ENCODE measurements at places on chromosomes 11 and 22.

GRCh38 chr11:61855939-61856680 is 28.0 kb downstream of the FADS2 start:
- DNase-seq = no peak

DNA sequence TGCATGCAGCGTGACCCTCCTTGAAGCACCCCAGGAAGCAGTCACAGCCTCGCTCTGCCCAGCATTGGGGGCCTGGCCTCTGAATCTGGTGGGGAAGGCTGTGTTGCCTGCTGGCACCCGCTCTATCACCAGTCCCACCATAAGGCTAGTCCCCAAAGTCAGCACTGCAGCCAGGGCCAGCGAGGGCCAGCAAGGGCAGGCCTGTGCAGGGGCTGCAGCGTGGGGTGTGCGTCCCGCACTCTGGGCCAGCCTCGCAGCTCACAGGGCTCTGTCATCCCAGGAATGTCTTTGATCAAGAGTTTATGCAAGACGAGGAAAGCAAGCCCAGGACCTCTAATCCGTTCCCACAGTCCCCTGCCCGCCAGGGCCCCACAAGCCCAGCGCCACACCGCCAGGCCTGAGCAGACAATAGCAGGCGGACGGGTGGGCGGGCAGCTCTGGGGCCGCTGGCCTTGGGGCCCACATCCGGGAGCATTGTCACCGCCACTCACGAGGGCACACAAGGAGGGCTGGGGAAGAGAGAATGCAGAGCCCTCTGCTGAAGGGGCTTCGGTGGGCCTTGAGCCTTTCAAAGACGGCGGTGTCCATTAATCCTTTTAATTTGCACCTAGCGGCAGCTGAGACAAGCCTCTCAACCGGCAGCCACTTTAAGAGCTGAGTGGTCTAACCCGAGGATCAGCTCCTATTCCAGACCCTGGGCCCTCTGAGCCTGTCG is 17.1 kb downstream of the LTO1 start:
- DNase-seq = no peak

- no peak for DNase-seq
These were observed 3.5 kb upstream of the RAB1B start for GRCh38 chr11:66264914-66265313.

DNA sequence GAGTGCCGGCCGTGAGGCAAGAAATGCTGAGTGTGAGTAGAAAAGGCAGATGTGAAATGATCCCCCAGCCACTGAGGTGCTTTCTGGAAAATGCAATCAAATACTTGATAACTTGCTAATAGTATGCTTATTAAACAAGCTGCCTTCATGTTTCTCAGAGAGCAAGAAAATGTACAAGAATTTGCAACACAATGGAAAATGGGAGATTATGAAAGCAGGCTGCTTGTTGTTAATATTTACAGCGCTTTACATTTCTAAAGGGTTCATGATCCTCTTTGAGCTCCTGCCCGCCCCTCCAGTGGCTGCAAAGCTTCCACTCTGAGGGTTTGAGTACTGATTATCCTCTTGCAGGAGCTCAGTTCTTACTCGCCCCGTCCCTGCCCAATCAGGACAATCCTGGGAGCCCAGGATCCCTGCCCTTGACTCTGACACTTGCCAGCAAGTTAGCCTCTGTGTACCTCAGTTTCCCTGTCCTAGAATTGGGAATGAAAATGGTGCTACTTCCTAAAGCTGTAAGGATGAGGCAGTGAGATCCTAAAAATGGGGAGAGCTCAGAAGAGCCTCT is 645.1 kb downstream of the TBC1D22A start:
- DNase-seq = no peak

DNA sequence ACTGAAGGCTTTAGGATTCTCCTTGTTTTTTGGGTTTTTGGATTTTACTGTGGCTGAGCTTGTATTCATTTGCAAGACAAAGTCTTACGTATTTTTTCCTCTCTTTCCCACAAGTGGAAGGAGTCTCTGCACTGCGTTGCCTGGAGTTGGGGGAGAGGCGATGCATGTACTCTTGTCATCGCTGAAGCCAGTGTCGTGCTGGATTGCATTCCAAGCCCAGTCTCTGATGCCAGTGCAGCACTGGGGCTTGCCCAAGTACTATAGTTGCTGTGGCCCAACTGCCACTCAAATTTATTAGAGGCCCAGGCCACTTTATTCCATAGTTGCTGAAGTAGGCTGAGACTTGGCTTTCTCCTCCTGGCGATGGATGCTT is 230.2 kb downstream of the DYNC2H1 start:
- DNase-seq = no peak

DNA sequence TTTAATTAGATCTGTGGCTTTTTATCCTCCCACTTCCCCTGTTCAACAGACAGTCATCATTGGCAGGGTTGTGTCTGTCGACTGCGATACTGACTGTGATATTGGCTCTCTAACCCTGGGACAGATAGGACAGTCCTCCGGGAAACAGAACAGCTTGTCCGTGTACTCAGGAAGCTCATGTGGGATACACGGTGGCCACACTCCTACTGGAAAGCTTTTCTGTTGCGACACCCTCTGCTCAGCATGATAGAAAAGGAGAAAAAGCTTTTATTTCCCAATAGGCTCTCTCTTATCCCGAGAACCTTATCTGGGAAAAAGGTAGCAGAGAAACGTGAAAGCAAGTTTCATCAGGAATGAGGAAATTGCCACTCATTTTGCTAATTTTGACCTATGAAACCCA is 60.4 kb upstream of the HSPA8 start:
- no peak for DNase-seq
